ENCODE measurements at places on chromosomes 3 and 15. TPM values are rescaled to one million over a fixed set of nuclear protein-coding genes. Genes with fewer than 3 reads are reported as not detected.

Gene KNL1
- 18.7 TPM for total RNA-seq

Gene SKOR1
- total RNA-seq: 0.59 TPM

Gene PDHB
- total RNA-seq: 69.6 TPM

Gene TMEM44
- 11.0 TPM for total RNA-seq

Gene SNX22
- 15.9 TPM for total RNA-seq

Gene REC114
- total RNA-seq: 7.5 TPM

Gene ACAD11
- total RNA-seq: 22.7 TPM

Gene PIGBOS1
- total RNA-seq: 15.5 TPM

Gene IGSF11
- total RNA-seq: 0.46 TPM

Gene WDR73
- 43.9 TPM for total RNA-seq

Gene AGBL1
- total RNA-seq: 0.23 TPM

Gene PP2D1
- total RNA-seq: not detected

Gene MEF2A
- 68.0 TPM for total RNA-seq

Gene CELSR3
- total RNA-seq: 6.4 TPM

Gene BTLA
- 2.6 TPM for total RNA-seq

Gene LRRC3B
- 0.09 TPM for total RNA-seq

Gene WDR6
- 128 TPM for total RNA-seq

Gene PPP2R3A
- total RNA-seq: 9.0 TPM

Gene ILDR1
- 8.3 TPM for total RNA-seq

Gene NTRK3
- 7.2 TPM for total RNA-seq

Gene SLC35A5
- total RNA-seq: 62.3 TPM

Gene CHMP2B
- total RNA-seq: 36.1 TPM

Gene PLCH1
- total RNA-seq: 12.2 TPM

Gene ONECUT1
- total RNA-seq: not detected

Gene CFAP91
- total RNA-seq: 2.5 TPM

Gene TBC1D21
- not detected for total RNA-seq

Gene SMAD6
- total RNA-seq: 14.8 TPM

Gene APOD
- 121 TPM for total RNA-seq

Gene GP9
- not detected for total RNA-seq

Gene PPARG
- total RNA-seq: 12.9 TPM

Gene GP5
- not detected for total RNA-seq

Gene SAXO2
- 4.0 TPM for total RNA-seq

Gene TICRR
- 4.1 TPM for total RNA-seq

Gene BDH1
- total RNA-seq: 84.3 TPM

Gene XCR1
- not detected for total RNA-seq

Gene LDHAL6B
- 6.0 TPM for total RNA-seq

Gene TP63
- total RNA-seq: 67.5 TPM

Gene EPHB3
- total RNA-seq: 25.2 TPM

Gene TM4SF18
- total RNA-seq: 4.9 TPM

Gene NDUFB5
- total RNA-seq: 75.9 TPM

Data from prostate gland (tissue), 2 donors.